ENCODE measurements at places on chromosomes 2 and 18.

DNA sequence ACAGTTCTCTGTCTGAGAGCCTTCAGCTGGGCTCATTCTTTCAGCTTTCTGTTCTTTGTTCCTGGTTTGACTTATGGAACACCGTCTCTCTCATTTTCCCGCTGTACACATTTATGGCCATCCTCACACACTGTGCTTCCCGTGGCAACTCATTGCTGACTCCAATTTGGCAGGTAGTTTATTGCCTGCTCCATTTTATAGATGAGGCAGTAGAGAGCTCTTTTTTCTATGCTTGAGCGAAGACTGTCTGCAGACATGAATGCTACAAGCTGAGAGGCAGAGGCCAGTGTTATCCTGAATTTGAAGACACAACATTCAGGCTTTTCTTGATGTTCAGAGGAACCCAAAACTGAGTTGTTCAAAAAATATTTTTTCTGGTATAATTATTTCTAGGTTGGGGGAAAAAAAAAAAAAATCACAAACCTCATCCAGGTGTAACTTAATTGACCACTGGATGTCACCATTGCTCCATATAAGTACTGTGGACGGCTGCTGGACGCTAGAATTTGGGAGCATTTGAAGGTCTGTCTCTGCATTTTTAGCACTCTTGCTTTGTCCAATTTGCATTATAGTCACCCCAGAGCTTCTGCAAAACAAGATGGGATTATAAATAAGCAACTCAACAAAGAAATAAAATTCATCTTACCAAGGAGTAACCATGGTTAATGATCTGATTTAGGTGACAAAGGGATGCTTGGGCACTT lies 83.5 kb downstream of the HRH4 start:
- DNase-seq: peak; percentile 13

- DNase-seq: no peak
Measured at GRCh38 chr2:171894612-171894947, 536 bp upstream of the SLC25A12 start.

DNA sequence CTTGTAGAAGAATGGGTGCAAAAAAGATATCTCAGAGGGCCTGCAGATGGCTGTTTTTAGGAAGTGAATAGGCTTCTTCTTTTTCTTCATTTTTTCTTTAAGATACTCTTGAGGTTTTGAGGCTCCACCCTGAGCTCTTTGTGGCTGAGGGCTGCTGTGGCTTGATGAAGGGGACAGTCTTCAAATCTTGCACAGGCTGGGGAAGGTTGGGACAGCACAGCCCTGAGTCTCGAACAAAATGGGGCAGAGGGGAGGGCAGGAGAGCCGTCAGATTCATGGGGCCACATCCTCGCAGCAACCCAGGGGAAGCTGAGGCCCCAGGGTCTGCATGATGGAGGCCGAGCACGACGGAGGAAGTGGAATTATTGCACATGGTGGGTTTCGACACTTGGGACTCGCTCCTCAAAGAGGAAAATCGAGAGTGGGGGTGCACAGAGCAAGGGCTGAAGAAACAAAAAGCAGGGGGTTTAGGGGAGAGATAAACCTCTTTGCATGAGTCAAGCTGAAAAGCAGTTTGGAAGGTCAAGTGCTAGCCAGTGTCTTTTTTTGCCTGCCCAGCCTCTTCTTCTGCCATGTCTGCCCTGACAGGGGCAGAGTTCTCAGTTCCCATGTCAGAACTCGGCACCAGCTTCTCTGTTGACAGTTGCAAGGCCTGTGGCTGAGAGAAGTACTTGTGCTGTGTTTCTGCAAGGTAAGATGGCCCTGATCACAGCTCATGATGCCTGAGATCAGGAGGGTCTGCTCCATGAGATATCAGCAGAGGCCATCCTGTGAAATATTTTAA lies 19.5 kb downstream of the INPP4A start:
- DNase-seq: no peak

DNA sequence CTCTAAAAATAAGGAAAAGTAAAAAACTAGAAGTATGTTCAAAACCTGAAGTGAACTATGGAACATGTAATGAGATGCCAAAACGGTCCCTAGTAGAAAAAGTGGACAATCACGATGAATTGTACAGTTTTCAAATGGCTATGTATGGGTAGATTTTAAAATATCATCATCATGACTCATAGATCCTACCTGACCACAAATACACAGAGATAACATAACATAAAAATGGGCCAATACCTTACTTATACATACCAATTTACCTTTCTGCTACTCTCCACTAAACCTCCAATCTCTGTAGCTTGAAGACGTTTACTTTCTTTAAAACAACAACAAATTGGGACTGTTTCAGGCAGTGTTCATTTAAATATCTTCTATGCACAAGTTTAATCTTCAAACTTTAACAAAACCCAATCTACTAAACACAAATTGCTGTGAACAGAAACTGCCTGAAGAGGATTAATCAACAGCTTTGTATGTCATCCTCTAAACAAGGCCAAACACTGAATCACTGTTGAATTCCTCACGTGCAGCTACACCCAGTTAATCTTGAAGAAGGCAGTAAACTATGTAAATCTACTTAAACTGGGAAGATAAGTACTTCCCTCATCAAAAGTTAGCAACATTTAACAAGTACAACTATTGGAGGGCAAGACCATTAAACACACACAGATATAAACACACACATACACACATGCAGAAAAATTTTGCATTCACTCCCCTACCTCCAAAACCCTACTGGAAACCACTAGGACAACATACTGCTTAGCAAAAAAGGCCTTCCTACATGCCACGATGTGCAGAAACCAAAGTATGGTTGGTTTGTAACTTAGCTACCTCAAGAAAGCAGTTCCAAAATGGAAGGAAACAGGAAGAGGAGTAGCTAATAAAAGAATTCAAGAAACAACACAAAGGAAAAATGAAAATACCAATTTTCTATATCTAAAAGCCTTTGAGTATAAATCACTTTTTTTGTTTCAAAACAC lies 90.3 kb downstream of the RBMS1 start:
- DNase-seq: no peak

DNA sequence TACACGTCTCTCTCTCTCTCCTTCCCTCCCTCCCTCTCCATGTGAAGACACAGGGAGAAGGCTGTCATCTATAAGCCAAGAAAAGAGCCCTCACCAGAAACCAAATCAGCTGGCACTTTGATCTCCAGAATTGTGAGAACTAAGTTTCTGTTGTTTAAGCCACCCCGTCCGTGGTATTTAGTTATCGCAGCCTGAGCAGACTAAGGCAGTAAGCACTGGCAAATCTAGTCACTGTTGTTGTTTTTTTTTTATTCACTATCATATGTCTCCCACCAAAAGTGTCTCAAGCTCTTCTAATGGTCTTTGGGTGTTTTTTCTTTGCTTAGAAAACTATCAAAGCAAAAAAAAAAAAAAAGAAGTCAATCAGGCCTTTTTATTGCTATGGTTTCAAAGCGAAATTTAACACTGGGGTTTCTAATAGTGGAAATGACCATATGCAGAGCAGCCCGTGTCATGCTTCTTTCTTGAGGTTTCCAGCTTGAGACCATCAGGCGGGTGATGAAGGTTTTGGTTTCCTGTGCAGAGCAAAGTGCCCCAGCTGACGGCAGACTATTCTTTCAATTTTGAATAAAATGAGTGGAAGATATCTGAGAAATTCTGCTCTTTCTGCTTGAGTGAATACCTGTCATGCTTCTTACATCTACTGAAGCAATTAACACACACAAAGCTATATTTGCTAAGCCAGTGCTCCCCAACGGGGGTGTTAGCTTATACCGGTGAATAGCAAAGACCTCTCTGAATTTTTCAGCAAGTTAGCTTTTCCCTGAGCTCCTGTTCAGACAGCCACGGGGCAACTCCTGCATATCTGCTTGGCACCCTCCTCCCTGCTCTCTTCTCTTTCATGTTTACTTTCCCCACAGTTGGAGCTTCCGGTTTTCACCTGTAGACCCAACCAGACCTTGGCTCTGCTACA lies 394.1 kb upstream of the ATP5MC3 start:
- no peak for DNase-seq

DNA sequence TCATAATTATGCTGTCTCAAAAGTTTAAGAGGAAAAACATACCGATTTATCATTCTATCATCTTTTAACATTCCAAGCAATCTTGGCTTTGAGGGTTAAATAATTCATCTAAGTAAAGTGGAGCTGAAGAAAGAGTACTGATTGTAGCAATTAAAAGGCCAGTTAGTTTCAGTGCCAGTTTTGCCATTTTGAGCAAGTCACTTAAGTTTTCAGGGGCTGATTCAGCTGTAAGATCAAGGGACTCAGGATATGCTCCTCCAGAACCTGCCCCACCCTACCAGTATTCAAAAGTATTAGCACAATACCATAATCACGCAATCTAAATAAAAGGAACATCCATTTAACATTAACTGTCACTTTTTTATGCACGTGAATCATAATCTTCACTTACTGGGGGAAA lies 1.9 kb downstream of the SS18 start:
- DNase-seq: no peak

GRCh38 chr2:195022508-195022830 lies 634.6 kb upstream of the SLC39A10 start:
- no peak for DNase-seq

DNA sequence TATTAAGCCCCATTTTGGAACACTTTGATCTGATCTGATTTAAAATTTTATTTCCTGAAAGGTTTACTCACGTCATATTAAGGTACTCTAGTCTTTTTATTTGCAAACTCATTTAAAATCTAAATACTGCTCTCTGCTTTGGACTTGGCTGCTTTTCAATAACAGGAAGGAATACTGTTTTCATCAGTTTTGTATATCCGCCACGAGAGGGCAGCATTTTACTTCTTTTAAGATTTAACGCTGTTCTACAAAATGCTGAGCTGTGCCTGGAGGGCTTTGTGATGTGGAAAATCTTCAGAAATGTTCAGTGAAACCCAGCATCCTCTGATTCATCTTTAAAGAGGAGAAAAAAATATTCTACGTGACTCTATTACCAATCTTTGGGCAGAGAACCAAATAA lies 37.5 kb upstream of the SLC38A11 start:
- DNase-seq: peak; percentile 71

GRCh38 chr2:105117565-105117964 lies 79.7 kb downstream of the MRPS9 start:
- DNase-seq: no peak

DNA sequence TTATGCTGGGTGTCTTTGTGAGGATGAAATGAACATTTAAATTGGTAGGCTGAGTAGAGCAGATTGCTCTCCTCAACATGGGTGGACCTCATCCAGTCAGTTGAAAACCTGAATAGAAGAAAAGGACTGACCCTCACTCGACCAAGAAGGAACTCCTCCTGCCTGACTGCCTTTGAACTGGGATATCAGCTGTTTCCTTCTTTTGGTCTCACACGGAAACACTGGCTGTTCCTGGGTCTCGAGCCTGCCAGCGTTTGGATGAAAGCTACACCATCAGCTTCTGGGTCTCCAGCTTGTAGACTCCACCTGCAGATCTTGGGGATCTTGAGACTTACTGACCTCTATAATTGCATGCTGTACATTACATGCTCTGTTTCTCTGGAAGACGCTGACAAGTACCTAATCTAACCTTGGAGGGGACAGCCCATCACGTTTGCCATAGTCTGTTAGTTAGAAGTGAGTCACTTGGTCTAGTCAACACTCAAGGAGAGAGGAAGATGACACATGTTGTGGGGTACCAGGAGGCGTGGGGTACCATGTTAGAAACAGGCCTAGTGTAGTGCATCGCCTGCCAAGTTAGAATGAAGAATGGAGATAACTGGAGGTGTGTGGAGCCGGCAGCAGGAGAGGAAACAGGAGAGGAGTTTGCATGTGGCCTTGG lies 267.0 kb downstream of the MREG start:
- DNase-seq: no peak

GRCh38 chr2:164964700-164965099 lies 9.4 kb upstream of the SLC38A11 start:
- DNase-seq: no peak

- no peak for DNase-seq
Measured at GRCh38 chr2:96258166-96259022, 7.4 kb downstream of the TMEM127 start.

DNA sequence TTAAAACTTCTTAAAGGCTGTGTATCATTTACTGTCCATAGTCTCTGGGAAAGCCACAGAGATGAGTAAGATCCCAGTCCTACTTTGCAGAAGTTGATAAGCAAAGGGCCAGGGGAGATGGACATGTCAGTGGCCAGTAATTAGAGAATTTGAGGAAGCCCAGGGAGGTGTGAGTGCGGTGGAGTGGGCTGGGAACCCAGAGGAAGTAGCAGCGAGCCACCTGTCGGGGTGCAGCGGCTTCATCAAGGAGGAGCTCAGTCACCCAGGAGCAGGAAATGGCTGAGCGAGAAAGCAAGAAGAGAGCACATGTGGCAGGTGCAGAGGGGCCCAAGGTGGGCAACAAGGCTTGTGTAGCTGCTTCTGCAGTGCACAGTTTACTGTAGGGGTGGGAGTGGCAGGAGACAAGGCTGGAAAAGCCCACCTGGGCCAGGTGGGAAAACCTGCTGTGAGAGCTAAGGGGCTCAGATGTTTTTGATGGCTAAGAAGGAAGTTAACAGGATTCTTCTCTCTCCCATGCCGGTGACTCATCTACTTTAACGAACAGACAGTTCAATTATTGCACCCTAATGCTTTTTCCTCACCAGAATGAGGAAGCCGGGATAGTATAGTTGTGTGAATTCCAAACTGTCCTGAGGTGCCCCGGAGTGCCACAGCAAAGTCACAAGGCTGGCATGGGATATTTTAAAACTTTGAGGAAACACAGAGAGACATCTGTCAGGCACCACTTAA lies 34.8 kb upstream of the MGAT5 start:
- DNase-seq: no peak

Data from NCI-H774 (cell line).